Stimulated activated naive B cell treated with anti-CD40 and anti-IgM and Interleukin-4, amounts not matched to agents 10 μg/mL and 1 μg/mL and 100 μg/mL, for 72 hours (primary cell): ENCODE measurements at places on chromosomes 7 and 10.

- no peaks in the 10 kb centered on the region for H3K27me3 ChIP-seq
- no peaks in the 10 kb centered on the region for H3K36me3 ChIP-seq
- DNase-seq, result no peak
- H3K4me3 ChIP-seq, result no peak overlapping the region
- no peaks in the 10 kb centered on the region for H3K4me1 ChIP-seq
- no peak overlapping the region for H3K27ac ChIP-seq
Measured at GRCh38 chr10:82144153-82144552, 269.2 kb downstream of the NRG3 start.

DNA sequence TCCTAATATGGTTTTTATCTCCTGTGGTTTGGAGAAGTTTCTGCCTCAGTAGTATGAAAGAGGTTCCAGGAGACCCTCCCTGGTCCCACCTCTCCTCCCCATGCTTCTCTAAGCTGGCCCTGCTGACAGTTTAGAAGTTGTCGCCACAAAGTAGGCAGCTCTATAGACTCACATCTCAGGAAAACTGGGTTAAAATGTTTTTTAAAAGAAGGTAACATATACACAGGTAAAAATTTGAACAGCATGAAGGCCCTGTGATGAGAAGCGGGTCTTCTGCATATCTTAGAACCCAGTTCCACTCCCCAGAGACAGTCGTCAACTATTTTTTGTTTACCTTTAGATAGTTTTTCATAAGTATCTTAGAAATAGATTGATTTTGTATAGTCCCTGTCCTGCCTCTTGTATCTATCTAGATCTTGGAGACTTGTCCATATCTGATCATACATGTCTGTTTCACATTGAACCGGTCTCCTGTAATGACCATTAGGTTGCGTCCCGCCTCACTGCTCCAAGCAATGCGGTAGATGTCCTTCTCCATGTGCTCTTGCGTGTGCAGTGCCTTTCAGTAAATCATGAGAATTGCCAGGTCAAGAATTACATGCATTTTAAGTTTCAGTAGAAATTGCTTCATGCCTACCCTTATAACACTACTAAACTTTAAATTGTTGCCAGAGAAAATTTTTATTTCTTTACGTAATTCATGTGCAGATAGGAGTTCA, 2.2 kb downstream of the DUSP5 start:
- peaks cover 25% of the 10 kb centered on the region for H3K36me3 ChIP-seq
- H3K4me1 ChIP-seq, result peaks cover 62% of the 10 kb centered on the region
- DNase-seq, result no peak

DNA sequence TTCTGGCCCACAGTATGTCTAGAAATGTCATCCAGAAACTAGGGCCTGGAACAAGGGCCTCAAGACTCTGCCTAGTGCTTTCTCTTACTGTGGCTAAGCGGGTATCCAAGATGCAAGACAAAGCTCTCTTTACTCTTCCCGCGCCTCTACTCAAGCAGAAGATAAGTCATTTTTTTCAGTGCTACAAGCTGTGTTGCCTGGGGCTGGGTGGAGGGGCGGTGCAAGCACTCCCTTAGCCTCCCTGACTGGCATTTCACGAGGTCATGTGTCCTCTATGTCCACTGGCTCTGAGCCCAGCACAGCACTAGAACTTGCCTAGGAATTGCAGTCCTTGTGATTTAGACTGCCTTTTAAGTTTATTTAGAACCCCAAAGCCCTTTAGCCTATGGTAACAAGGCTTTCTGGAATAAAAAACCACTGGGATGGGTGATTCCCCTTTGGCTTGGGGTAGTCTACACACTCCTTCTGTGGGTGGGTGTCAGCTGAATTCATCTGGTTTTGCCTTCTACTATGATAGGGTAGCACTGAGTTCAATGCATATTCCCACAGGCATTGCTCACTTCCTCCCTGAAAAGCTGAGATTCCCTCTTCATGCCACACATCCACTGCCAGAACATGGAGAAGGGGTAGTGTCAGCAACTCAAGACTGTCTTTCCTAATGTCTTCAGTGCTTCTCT, 371.8 kb upstream of the KCND2 start:
- H3K4me1 ChIP-seq, result no peaks in the 10 kb centered on the region
- no peaks in the 10 kb centered on the region for H3K36me3 ChIP-seq
- no peaks in the 10 kb centered on the region for H3K27me3 ChIP-seq
- no peak overlapping the region for H3K27ac ChIP-seq
- no peak for DNase-seq

- no peak overlapping the region for H3K27ac ChIP-seq
- no peak for DNase-seq
- no peak overlapping the region for H3K4me3 ChIP-seq
- H3K4me1 ChIP-seq, result peaks cover 8% of the 10 kb centered on the region
- no peaks in the 10 kb centered on the region for H3K36me3 ChIP-seq
Measured at GRCh38 chr10:3053155-3053554, 14.2 kb upstream of the PFKP start.

- H3K4me1 ChIP-seq, result no peaks in the 10 kb centered on the region
- no peaks in the 10 kb centered on the region for H3K27me3 ChIP-seq
- no peak overlapping the region for H3K27ac ChIP-seq
- no peaks in the 10 kb centered on the region for H3K36me3 ChIP-seq
Measured at GRCh38 chr7:68682910-68683309, 915.4 kb upstream of the AUTS2 start.

GRCh38 chr10:947051-947450, 15.5 kb upstream of the LARP4B start:
- H3K4me1 ChIP-seq, result peaks cover 13% of the 10 kb centered on the region
- DNase-seq, result no peak
- no peaks in the 10 kb centered on the region for H3K36me3 ChIP-seq
- H3K27ac ChIP-seq, result no peak overlapping the region

DNA sequence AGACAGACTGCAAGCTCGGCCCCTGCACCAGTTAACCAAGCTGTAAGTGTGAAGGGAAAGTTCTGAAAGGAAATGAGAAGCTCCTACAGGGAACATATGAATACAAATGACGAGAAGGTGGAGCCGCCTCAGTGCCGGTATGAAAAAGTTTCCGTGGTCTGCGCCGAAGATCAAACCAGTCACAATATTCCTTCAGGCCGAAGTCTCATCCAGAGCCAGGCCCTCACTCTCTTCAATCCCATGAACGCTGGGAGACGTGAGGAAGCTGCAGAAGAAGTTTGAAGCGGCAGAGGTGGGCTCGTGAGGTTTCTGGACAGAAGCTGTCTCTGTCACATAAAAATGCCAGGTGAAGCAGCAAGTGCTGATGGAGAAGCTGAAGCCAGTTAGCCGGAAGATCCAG, 71.9 kb downstream of the CFAP46 start:
- no peaks in the 10 kb centered on the region for H3K36me3 ChIP-seq
- DNase-seq, result no peak
- no peaks in the 10 kb centered on the region for H3K4me1 ChIP-seq
- H3K27ac ChIP-seq, result no peak overlapping the region

DNA sequence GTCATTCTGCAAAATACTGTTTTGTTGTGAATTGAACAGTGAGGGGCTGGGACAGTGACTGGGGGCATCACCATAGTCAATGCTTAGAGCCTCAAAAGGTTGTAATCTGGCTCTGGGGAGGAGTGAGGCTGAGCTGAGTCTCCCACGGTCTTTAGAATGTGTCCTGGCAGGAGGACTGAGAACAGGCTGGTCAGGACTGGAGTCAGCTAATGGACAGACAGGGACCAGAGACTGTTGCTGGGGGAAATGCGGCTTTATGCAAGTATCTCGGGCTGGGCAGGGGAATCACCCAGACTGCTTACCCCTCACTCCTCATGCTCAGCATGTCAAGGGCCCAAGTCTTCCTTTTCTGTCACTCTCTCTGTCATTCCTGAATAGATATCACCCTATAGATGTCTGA, 346.5 kb downstream of the TYW1 start:
- peaks cover 41% of the 10 kb centered on the region for H3K36me3 ChIP-seq
- H3K4me1 ChIP-seq, result no peaks in the 10 kb centered on the region
- DNase-seq, result no peak
- no peak overlapping the region for H3K27ac ChIP-seq
- no peaks in the 10 kb centered on the region for H3K27me3 ChIP-seq
- H3K4me3 ChIP-seq, result no peak overlapping the region

DNA sequence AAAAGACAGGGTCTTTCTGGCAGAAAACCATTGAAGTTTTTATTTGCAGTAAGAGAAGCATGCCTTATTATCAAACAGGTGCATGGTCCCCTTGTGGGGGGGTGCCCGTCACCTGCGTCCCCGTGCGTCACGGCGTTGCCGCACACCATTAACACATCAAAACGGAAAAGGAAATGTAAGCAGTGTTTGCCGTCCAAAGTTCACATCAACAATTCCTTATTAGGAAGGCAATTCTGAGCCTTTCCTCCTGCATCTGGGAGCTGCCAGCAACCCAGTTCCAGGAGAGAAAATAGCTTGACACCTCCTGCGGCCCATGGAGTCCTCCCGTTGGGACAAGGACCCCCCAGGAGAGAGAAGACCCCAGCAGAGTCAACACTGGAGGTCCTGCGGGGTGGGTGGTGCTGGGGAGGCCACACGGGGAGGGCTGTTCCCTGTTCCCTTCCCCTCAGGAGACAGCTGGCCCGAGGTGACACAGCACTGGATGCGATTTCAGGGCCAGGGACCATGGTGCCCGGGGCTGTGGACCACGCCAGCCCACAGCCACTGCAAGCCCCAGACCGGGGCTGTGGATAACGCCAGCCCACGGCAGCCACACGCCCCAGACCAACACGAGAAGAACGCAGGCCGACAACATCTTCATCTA, 39.5 kb downstream of the DIP2C start:
- peaks cover 13% of the 10 kb centered on the region for H3K27me3 ChIP-seq
- H3K36me3 ChIP-seq, result no peaks in the 10 kb centered on the region
- no peaks in the 10 kb centered on the region for H3K4me1 ChIP-seq
- no peak overlapping the region for H3K4me3 ChIP-seq

DNA sequence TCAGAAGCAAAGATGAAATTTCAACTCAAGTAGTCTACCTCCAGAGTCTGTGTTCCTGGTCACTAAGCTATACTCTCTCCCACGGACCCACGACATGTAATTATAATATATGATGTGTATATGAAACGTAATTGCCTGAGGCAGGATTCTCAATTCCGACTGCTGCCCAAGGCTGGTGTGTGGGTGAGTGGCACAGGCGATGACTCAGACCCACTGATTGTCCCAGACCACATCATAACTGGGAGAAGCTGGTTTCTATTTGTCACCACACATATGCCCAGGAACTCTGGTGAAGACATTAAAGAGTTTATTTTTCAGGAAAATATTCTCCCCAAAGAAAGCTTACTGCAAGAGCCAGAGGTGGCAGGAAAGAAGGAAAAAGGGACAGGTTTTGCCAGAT, 219.3 kb downstream of the JAZF1 start:
- no peak for DNase-seq
- H3K27me3 ChIP-seq, result no peaks in the 10 kb centered on the region
- no peak overlapping the region for H3K27ac ChIP-seq
- H3K4me1 ChIP-seq, result peaks cover 16% of the 10 kb centered on the region
- H3K36me3 ChIP-seq, result peaks cover 3% of the 10 kb centered on the region
